Activated CD4-positive, alpha-beta T cell treated with anti-CD3 and anti-CD28 coated beads for 4 hours (primary cell): ENCODE measurements at places on chromosomes 6 and 20.

GRCh38 chr6:25053875-25054371, 118.2 kb upstream of the RIPOR2 start:
- DNase-seq: no peak

- DNase-seq: no peak
Observed at GRCh38 chr20:22808628-22809027, 224.3 kb upstream of the FOXA2 start.

DNA sequence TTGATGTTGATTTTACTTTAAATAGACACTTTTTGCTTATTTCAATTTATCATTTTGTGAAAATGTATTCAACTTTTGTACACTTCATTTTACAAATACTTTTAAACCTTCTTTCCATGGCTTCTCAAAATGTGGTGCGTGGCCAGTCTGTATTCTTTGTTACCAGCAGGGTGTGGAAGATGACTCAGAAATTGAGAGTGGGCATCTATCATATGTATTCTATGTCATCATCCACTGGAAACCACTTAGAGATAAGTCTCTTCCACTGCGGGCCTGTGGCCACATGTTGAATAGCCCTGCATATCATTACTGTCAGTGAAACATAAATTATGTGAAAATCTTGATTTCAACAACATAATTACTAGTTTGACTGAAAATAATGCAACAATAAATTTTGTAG, 52.6 kb upstream of the MC3R start:
- DNase-seq: no peak

DNA sequence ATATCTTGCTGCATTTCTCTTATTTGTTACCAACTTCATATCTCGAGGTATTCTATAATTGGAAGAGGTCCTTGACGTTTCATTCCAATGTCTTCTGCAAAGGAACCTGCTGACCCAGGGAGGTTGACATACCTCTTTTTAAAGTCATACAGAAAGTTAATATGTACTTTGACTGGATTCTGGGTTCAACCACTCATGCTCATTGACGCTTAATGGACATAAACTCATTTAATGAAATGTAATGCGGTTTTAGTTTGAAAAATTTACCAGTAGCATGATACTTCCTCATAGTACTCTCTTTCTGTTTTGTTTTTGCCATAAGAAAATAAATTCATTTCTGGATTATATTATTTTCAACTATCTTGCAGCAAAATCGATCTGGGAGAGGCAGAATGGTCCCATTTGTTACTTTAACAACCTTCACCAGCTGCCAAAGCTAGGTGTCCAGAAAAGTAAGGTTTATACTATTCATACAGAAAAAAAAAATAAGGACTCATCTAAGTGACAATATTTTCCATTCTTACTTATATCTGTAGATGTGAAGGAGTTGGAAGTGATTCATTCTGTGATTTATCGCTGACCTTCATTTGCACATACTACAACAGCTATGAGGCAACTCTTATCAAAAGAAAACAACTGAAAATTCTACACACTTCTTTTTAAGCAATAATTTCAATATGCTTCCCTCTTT, 101.6 kb downstream of the ATXN1 start:
- no peak for DNase-seq

GRCh38 chr20:58142843-58143185, 85.6 kb downstream of the ANKRD60 start:
- no peak for DNase-seq

DNA sequence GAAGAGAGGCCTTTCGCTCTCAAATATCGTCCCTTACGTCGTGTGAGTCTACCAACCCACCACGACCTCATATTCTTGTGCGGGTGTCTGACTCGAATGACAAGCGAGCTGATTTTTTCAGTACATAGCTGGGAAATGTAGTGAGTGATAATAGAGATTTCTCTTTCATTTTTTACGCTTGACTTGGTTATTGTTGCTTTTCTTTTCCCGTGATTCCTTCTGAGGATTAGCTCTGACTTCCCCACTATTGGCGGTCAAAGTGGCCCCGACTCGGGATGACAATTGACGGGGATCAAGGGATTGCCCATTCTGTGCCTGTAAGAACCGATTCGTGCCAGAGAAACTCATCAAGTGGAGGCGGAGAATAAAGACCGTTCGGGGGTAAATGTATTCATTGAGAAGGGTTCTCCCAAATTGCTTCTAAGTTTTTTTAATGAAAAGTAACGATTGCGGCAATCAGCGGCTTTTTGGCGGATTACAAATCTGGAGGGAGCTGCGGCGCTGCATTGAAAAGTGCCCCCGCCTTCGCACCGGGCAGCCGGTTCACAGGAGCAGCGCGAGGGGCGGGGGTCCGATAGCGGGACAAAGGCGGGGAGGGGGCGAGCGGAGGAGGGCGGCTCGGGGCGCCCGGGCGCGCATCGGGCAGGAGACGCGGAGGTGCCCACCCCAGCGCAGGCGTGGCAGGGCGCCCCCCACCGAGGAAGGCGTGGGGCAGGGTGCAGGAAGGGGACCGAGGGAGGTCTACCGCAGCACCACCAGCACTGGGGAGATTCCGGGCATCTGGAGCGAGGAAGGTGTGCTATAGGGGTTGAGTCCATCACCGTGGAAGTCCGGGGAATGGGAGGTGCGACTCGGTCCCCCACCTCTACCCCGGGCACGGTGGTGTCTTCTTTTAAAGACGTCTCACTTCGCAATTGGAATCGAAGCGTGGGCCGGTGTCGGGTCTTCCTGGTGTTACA, 44.5 kb upstream of the OSTM1 start:
- DNase-seq: no peak

DNA sequence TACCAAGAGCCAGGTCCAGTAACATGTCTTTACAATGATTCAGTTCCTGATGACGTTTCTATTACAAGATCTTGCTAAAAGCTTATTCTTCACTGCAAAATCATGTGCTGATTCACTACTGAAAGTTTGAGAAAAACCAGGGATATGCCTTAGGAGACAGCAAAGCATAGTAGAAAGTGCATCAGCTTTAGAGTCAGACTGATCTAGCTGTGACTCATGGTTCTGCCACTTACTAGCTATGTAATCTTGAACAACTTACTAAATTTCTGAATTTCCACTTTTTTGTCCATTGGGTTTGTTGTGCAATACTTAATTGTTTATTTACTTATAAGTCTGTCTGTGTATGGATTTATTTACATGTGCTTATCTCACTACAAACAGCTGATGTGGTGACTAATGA, 198.5 kb upstream of the RSPO3 start:
- no peak for DNase-seq

DNA sequence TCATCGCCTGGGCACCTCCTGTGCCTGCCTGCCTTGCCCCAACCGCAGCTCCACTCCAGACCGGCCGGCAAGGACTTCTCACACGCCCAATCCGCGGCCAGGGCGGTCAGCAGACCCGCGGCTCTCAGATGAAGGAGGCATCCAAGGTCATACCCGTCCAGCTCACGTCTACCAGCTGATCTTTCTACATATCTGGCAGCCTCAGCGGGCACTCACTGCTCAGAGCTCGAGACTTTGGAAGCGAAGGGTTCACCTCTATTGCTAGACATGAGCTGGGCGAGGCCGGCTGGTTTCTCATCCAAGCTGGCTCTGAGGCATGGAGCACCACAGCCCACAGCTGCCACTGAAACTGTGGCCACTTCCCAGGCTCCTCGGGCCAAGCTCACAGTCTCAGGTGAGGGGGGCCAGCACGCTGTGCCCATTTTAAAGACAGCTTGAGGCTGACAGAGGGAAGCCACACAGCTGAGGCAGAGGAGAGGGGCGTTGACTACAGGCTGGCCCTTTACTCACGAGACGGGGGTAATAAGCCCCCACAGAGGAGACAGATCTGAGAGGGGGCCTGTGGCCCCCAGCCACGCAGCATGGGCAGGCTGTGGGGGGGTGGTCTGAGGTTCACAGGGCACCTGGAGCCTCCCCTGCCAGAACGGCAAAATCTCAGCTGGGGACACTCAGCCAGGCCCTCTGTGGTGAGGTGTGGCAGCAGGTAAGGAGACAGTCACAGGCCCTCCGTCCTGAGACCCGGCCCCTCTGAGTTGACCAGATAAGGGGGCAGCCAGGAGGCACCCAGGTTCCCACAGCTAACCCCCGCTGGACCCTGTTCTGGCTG, 2.0 kb downstream of the LAMA5 start:
- no peak for DNase-seq

- no peak for DNase-seq
Observed at GRCh38 chr6:7138046-7138531, 30.3 kb downstream of the RREB1 start.

GRCh38 chr6:111711984-111712752, 106.5 kb upstream of the TRAF3IP2 start:
- no peak for DNase-seq

DNA sequence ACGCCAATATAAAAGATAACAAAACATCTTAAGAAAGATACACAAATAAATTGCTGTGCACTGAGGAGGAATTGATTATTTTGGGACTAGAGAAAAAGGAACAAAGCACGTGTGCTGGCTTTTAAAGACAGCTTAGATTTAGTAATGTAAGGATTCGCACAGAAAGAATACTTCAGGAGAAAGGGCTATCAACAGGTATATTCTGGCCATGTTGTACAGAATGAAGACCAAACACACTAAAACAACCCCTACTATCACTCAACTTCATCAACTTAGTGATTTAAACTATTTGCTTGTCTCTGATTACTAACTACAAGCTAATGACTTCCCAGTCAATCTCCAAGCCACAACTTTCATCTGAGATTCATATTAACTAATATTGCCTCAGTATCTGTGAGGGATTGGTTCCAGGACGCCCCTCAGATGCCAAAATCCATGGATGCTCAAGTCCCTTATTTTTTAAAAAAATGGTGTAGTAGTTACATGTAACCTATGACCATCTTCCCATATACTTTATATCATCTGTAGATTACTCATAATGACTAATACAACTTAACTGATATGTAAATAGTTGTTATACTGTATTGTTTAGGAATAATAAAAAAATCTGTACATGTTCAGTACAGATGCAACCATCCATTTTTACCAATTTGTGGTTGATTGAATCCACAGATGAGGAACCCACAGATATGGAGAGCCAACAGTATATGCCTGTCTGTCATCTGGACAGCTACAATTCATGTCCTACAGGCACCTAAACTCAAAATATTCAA, 4.5 kb downstream of the DEK start:
- DNase-seq: no peak

GRCh38 chr6:107968081-107968480, 10.1 kb upstream of the SEC63 start:
- no peak for DNase-seq

DNA sequence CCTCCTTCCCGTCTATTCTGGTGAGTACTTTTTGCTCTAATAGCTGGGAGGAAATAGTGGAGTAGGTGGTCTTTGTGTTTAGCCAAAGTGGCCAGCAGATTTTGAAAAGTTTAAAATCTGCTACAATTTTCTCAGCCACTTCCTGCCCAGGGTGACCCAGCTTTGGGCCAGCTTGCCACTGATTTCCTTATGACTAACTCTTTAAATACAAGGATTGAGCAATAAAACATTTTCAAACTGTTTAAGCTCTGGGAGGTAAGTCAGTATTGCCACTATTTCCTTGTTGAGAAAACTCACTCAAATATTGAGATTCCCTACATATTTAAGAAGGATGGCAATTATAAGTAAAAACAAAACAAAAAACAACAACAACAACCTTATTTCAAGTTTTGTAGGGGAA, 54.5 kb downstream of the TRMT11 start:
- DNase-seq: no peak

DNA sequence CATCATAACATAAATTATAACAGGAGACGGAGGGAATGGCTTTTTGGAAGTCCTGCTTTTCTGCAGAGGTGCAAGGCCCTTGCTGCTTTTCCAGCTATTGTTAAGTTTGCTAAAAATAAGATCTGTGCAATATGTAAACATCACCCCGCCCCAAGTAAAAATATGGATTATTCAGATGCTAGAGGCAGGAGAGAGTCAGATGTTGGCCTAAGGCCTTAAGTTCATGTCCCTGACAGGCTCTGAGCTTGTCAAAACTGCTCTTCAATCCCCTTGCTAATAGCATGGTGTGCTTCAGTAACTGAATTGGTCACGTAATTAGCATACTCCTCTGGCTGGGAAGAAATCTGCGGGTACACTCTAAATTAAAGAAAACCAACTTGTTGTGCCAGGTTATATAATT, 147.5 kb downstream of the BMP2 start:
- no peak for DNase-seq

DNA sequence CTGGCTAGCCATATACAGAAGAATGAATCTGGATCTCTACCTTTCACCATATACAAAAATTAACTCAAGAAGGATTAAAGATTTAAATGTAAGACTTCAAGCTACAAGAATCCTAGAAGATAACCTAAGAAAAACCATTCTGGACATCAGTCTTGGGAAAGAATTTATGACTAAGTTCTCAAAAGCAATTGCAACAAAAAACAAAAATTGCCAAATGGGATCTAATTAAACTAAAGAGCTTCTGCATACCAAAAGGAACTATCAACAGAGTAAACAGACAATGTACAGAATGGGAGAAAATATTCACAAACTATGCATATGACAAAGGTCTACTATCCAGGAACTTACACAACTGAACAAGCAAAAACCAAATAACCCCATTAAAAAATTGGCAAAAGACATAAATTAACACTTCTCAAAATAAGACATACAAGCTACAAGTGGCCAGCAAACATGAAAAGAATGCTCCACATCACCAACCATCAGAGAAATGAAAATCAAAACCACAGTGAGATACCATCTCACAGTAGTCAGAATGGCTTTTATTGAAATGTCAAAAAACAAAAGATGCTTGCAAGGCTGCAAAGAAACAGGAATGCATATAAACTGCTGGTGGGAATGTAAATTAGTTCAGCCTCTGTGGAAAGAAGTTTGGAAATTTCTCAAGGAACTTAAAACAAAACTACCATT, 66.8 kb upstream of the RSPO3 start:
- no peak for DNase-seq

DNA sequence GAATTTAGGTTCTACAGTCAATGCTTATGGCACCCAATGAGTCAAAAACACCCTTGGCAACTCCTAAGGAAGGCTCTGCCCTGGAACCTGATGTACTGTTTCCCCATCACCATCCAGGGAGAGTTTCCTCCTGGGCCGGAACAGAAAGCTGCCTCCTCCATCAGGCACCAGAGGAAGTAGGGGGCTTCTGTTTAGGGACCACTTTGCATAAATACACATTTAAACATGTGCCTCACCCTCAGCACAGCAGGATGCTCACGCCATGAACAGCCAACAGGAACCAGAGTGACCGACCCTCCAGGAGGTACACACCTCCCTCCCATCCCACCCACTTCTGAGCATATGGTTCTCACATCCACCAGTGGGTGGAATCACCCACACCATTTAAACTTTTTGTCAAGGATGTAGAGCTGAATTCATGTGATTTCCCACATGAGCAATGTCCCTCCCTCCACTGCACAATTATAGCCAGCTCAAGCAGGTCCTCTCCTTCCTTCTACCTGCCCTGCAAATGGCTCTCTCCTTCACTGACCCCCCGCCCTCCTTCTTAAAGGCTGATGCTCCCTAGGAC, 14.8 kb downstream of the DDRGK1 start:
- DNase-seq: no peak
